ENCODE measurements at places on chromosomes 3 and 15. TPM values are rescaled to one million over a fixed set of nuclear protein-coding genes. Genes with fewer than 3 reads are reported as not detected.

The MAGEF1 gene
- total RNA-seq: 69.2 TPM

The EPHA3 gene
- total RNA-seq: 1.8 TPM

GRCh38 chr3:112090887-112091586 lies 4.8 kb downstream of the C3orf52 start:
- DNase-seq: no peak

DNA sequence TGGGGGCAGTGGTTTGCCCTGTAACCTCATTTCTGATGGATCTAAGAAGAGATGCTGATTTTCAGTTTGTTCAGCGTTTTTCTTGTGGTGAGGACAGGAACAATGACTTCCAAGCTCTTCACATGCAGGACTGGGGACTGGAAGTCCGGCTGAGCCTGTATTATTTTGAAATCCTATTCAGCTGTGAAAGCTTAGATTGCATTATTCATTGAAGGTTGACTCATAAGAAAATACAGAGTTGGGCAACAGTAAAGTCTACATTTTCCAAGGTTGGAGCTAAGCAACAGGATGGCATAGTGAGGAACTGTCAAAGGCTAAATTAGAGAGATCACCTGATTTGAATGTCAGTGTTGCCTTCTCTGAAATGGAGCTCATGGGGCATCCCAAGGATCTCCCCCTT lies 230.9 kb upstream of the FEZF2 start:
- DNase-seq: no peak

The ANKRD63 gene
- 1.5 TPM for total RNA-seq

The CNTN3 gene
- 7.7 TPM for total RNA-seq

- DNase-seq: no peak
Observed at GRCh38 chr15:52529341-52529924, 753 bp upstream of the MYO5A start.

DNA sequence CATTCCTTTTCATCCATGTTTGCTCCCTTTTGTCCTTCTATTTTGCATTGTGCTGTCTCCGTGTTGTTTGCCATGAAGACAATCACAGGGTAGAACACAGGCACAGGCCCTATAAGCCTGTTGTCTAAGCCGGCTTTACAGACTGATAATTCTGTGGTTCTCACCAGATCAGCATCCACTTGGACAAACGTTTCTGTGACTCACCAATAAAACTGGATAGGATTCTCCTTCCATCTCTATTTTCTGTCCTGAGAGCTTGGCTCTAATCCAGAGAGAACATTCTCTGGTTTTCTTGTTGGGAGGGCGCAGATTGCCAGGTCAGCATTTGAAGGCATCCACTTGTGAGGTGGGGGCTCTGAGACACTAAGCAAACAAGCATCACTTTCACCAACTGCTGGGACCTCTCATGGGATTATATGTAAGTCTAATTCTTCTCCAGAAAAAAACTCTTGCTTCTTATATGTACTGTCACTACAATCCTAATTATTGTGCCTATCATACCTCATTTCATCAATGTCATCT lies 101.6 kb downstream of the ERC2 start:
- DNase-seq: no peak

- DNase-seq: no peak
Observed at GRCh38 chr15:51263116-51263515, 75.3 kb downstream of the CYP19A1 start.

- no peak for DNase-seq
Observed at GRCh38 chr3:169891886-169892285, 19.5 kb upstream of the SAMD7 start.

GRCh38 chr3:86634361-86634760 lies 356.6 kb downstream of the VGLL3 start:
- DNase-seq: no peak

DNA sequence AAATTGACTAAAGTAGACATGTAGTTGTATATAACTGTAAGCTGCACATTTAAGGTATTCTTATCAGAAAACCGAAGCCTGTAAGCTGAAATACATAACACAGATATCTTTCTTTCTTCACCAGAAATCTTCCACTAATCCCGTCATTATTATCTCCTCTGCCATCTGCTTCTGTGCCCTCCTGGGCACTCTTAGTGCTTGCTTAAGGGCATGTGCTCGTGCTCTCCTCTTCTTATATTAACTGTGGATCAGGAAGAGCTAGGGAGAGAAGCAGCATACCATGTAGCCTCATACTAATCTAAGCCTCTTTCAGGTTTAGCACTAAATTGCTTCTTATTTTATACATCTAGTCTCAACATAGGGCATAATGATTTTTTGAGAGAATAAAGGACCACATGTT lies 60.8 kb downstream of the RIOX2 start:
- no peak for DNase-seq

DNA sequence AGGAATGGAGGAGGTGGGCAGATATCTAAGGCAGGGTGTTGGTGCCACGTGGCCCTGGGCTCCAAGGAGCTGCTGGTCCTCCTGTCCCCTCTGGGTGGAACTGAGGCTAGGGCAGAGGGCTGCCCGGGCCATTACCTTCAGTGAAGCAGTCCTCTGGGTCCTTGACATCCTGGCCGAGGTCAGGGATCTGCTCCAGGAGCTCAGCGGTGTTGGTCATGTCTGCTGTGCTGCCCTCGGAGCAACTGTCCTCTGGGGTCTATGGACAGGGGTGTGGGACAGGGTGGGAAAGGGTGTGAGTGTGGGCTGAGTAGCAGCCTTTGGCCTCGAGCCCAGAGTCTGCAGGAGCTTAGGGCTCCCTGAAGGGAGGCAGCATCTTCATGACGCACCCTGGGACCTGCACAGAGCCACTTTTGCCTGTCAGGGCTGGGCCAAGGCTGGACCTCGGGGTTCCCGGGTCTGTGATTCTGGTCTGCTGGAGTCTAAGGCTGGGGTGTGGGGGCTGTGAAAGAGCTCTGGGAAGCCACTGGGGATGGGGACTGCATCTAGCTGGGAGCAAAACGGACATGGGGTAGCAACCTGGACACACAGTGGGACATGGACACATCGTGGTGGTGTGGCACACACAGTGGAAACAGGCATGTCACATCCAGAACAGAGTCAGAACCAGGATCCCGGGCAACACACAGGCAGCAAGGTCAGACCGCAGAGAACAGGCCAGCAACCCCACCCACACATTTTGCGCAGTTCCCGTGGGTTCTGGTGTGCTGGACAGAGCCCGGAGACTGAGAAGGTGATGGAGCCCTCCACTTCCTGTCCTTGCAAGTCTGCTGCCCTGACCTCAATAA lies 72.7 kb downstream of the SCN5A start:
- peak; percentile 52 for DNase-seq

The ERC2 gene
- total RNA-seq: 6.1 TPM

DNA sequence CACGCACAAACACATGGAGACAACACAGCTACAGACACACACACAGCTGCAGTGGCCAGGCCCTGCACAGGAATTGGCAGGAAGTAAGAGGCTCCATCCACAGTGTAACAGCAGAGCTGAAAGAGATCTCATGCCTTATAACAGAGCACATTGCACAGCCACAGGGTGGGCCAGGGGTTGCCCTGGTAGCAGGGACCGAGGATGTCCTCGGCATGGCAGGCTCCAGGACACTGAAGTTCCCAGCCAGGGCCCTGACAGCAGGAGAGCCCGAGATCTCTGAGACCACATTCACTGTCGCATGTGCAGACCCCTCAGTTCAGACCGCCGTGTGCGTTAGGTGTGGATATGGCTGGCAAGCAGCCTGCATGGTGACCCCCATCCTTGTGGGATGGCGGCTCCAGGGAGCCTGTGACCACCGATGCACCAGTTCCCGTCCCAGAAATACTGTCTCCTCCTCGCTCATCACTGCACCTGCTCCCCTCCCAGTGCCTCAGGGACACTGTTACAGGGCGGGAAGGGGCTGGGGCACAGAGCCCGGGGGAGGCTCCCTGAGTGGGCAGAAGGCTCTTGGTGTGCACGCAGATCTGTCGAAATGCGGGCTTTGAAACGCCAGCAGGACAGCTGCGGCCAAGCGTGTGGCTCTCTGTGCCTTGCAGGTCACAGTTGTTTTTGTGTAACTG lies 1.5 kb upstream of the OCA2 start:
- DNase-seq: no peak

The IGSF10 gene
- 10.8 TPM for total RNA-seq

DNA sequence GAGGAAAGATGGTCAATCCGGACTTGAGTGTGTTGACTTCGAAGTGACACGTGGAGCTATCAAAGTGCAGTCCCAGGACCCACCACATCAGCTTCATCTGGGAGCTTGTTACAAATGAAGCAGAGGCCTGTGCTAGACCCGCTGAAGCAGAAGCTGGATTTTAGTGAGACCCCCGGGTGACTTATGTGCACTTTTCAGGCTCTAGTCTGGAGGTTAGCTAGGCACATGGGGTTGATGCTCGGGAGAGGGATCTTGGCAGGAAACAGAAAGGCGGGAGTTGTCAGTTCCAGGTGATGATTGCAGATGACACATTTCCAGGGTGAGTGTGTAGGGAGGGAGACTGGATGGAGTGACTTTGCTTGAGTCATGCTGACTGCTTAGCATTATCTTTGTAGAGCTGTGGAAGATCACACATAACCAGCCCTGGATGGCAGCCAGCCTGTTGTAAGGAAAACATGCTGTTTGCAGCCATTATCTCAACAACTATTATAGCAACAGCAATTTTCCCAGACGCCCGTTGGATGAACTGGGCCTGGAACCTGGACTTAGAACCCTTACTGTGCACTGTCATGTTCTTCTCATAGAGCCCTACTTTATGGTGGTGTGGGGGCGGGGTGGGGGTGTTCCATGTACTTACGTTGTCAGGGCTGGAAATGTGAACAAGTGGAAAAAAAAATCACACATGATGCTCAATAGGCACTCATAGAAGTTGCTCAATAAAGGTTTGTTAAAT lies 122.4 kb downstream of the THSD4 start:
- DNase-seq: no peak

The CAMKV gene
- total RNA-seq: 1.6 TPM

DNA sequence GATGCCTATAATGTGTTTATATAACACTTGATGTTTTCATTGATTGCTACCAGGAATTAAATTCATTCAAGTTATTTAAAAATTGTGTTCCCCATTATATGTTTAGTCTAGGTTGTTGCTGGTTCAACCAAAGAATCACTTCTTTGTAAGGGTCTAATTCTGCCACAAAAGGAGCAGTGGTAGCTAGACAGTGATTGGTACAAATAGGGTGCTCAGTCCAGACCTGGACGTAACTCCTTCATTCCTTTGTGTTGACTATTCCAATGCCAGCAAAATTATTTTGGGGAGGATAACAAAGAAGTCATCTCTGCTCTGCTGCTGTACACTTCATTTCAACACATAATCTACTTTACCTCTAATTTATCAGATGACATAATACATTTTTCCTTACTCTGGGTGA lies 1.2 kb downstream of the CHMP2B start:
- DNase-seq: no peak

The LRTM1 gene
- total RNA-seq: 0.29 TPM

DNA sequence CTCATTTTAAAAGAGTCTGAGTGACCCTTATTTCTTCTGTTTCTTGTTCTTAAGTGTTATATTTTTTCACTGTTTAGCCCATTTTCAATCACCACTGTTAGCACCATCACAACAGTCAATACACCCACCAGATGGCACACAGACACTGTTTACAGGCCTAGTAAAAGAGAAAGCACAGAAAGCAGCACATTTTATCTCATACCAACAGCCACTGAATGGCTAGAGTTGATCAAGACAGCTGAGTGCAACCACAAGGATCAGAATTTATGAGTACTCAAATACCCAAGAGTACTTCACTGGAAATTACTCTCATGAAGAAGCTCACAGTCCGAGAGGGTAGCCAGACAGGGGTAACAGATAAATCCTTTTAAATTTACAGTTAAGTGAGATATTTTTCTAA lies 127.0 kb downstream of the TFDP2 start:
- DNase-seq: no peak

The RAD18 gene
- total RNA-seq: 21.3 TPM

The DZIP1L gene
- 17.8 TPM for total RNA-seq

GRCh38 chr3:193190146-193190786 lies 50.8 kb upstream of the PLAAT1 start:
- no peak for DNase-seq

The SEMA4B gene
- 28.0 TPM for total RNA-seq

- DNase-seq: no peak
Observed at GRCh38 chr3:117898722-117899522, 1135.7 kb downstream of the IGSF11 start.

The ATP10A gene
- total RNA-seq: 2.6 TPM

GRCh38 chr15:48031973-48032372 lies 88.8 kb upstream of the SLC24A5 start:
- no peak for DNase-seq

The OR4F15 gene
- not detected for total RNA-seq

The P2RY1 gene
- total RNA-seq: 2.3 TPM

- no peak for DNase-seq
Observed at GRCh38 chr15:36863570-36863969, 236.8 kb downstream of the MEIS2 start.

DNA sequence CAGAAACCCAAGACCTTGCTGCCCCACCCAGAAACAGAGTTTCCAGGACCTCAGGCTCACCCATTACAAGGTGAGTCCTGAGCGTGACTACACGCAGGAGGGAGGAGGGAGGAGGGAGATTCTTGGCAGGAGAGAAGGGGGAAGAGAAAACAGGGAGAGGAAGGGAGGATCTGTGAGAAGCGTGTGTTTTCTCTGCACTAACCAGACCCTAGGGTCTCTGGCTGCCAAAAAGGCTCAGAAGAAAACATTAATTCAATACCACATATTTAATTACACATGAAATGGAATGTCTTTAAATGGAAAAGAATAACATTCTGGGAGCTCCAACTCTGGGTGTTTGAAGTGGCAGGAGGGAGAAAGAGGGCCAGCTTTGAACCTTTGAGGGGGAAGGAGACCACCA lies 309.0 kb downstream of the NTRK3 start:
- no peak for DNase-seq
